ENCODE measurements at places on chromosomes 2 and 18.
A peak's percentile ranks its signal among the peaks of the same experiment; 100 is the strongest.

- DNase-seq: no peak
Observed at GRCh38 chr2:54671875-54672589, 51.4 kb upstream of the EML6 start.

- DNase-seq: no peak
Observed at GRCh38 chr18:61350578-61350977, 17.3 kb downstream of the CDH20 start.

GRCh38 chr2:157903151-157903550, 27.0 kb upstream of the ACVR1 start:
- no peak for DNase-seq

DNA sequence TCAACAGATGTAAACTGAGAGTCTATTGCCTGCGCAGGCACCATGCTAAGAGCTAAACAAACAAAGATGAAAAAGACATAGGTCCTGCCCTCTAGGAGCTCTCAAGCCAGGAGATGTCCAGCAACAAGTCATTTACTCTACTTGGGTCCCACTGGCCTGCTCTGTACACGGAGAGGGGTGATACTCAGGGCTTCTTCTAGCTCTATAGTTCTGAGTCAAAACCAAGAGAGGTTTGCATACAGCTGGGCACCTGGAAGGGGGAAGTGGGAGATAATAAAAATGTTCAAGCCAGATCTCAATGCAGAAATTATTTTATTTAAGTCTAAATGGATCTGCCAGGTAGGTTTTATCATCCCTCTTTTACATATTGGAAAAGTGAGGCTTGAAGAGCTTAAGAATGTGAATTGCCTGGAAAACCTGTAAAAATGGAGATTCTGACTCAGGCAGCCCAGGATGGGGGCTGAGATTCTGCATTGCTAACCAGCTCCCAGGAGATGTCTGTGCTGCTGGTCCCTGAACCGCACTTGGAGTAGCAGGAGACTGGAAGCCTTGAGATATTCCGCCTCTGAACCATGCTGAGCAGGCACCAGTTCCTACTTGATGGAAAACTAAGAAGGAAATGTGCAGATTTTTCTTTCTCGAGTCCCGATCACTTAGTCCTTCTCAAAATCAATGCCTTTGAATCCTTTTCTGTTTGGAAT, 201.1 kb downstream of the PRKCE start:
- DNase-seq: no peak

DNA sequence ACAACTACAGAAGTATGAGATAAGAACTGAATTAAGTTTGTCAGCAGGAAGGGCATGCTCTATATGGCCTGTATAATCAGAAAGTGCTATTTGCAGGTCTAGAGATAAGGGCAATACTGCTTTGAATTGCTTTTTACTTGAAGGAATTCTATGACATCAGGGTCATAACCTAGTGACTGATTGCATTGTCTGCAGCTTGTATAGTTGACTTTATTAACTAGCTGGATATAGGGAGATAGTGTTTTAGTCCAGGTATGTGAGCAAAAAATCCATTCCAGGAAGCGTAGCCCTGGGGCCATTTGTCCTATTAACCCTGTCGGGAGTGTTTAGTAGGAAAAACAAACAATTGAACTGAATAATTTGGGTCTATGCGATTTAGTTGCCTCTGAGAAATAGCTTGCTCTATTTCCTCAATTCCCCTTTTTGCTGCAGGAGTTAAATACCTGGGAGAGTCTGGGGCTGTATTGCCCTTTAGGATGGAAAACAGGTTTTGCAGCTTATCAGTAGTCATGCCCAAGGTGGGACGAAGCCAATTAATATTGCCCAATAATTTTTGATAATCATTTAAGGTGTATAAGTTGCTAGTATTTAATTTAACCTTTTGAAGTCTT, 30.0 kb downstream of the HTR2B start:
- DNase-seq: no peak

GRCh38 chr2:8511868-8512612, 169.8 kb upstream of the ID2 start:
- DNase-seq: no peak

GRCh38 chr2:222242532-222242931, 56.3 kb downstream of the PAX3 start:
- DNase-seq: no peak

GRCh38 chr2:38932586-38932985, 42.9 kb downstream of the ARHGEF33 start:
- DNase-seq: no peak

DNA sequence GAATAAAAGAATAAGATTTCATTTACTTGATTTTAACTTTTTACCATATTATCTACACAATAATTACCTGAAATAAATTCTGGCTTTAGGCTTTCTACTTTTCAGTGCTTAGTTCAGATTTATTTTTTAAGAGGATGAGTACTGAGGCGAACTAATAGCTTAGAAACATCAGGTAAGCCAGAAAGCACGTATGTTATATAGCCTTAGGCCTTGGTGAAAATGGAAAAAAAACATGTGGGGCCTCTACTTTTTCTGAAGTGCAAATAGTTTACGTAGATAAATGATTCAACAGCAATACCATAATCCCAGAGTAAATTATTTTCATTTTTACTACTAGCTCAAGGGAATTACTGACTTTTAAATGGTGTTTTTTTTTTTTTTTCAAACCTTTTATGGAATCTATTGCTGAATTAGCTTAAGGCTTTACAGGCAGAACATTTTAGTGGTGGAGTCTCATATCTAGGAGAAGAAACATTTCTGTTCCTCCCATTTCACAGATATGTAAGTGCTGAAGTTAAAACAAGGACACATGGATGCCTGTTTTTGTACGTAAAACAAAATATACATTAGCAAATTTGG, 6.2 kb downstream of the CPS1 start:
- DNase-seq: no peak

GRCh38 chr2:138626148-138626547, 124.6 kb downstream of the SPOPL start:
- DNase-seq: no peak

DNA sequence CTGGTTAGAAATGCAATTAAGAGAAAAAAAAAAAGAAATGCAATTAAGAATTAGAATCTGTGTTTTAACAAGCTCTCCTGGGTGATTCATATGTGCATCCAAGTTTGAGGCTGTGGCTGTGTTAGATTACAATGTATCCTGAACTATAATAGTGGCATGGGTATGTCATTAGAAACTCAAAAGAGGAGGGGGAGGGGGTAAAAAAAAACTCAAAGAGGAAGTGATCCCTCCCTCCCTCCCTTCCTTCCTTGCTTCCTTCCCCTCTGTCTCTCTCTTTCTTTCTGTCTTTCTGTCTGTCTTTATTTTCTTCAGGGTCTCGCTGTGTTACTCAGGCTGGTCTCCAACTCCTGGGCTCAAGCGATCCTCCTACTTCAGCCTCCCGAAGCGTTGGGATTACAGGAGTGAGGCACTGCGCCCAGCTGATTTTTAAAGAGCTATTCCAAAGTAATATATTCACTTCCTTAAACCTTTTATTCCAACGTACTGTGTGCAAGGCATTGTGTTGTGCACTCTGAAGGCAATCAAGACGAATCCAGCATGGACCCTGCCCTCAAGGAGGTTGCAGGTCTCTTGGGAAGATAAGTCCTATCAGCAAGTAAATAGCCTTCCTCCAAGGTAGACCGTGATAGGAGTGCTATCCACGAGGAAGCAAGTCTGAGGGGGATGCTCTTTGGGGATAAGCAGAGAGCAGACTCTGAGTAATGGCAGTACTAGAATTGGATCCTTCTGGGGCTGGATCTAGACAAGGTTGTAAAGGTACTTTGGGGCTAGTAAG, 35.9 kb upstream of the MCFD2 start:
- no peak for DNase-seq

- DNase-seq: no peak
Observed at GRCh38 chr2:166762746-166763145, 125.5 kb upstream of the XIRP2 start.

- DNase-seq: no peak
Observed at GRCh38 chr2:137206069-137206468, 440.7 kb downstream of the THSD7B start.

DNA sequence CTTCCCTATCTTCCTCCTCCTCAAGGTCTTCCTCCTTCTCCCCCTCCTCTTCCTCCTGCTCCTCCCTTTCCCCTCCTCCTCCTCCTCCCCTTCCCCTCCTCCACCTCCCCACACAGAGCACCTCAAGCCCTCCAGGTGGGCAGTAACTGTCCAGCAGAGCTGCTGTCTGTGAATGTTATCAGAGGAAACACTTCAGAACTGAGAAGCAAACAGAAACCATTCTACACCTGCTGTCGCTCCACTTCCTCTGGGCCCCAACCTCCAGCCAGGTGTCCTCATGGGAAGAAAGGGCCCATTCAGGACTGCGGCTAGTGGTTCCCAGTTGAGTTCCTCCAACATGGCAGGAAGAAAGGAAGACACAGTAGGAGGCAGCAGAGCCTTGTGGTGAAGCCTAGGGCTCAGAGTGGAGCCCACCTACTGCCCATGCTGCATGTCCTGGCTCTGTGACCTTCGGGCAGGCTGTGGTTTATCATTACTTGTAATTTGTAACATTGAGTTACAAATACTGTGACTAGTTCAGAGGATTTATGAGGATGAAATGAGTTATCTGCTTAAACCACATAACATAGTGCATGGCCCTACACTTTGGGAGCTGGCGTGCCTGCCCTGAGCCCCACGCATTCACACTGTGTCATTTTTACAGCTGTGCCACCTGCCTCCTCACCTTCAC, 165.9 kb upstream of the ID2 start:
- peak; percentile 69 for DNase-seq

DNA sequence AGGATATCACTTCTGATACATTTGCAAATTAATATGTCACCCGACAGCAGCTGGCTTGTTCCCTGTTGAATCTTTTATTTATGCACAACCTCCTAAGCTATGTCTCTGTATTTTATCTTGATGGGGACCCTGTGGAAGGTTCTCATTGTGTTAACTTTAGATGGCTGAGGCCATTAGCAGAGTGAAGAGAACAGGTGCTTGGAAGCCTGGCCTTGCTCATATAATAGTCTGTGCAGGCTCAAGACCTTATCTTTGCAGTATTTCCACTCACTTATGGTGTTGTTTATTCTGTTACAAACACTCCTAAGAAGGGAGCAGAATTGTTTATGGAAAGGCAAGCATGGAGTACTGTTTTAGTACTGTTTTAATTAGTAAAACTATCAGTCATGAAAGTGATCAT, 107.6 kb downstream of the SETBP1 start:
- DNase-seq: no peak

- DNase-seq: peak; percentile 38
Observed at GRCh38 chr2:71505086-71505769, 51.9 kb downstream of the DYSF start.

- DNase-seq: no peak
Observed at GRCh38 chr18:446941-447560, 53.5 kb downstream of the COLEC12 start.

- DNase-seq: no peak
Observed at GRCh38 chr2:54609647-54610046, 113.8 kb upstream of the EML6 start.

DNA sequence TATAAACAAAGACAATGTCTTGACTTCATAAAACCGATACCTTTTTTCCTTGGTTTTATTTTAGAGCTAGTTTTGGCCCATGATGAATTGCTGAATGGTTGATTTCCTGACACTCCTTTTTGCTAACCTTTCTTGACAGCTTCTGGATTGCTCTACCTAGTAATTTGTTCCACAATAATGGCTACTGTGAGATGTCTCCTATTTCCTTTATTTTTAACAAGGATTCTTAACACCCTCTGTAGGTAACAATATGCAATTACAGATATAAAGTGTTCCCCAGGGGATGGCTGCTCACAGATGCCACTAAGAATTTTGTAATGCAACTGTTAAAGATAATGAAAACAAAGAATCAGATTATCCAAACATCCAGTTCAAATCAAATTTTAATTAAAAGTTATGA, 100.8 kb upstream of the ATP5MC3 start:
- peak; percentile 42 for DNase-seq

DNA sequence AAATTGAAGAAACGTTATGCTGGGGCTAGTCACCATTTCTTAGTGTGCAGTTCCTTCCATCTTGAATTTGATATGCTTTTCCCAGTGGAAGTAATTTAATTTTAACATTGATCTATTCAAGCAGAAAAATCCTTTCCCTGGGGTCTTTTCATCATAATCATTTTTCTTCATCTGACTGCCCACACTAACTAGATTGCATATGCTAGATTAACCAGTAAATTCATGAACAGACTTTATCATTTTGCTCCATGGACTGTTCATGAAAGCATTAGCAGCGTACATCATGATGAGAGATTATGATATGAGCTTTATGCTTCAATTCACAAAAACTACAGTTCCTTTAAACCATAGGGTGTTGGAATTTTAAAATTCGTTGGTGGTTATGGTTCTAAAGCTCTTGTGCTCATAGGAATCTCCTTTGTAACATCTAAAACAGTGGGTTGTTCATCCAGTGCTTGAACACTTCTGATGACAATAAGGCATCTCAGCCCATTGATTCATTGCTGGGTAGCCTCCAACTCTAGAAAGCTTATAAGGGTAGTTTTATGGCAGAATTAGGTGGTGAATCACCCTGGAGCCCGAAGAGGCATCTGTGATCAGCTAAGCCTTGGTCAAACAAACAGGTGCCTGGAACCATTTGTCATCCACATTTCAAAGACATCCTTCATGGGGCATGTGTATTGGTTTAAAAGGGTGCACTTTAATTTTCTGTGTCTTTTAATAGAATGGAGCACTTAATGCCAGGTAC, 77.2 kb upstream of the NDUFV2 start:
- DNase-seq: no peak

- DNase-seq: no peak
Observed at GRCh38 chr2:219489315-219489714, 9.4 kb upstream of the GMPPA start.

- no peak for DNase-seq
Observed at GRCh38 chr18:36312806-36313395, 15.4 kb downstream of the FHOD3 start.

DNA sequence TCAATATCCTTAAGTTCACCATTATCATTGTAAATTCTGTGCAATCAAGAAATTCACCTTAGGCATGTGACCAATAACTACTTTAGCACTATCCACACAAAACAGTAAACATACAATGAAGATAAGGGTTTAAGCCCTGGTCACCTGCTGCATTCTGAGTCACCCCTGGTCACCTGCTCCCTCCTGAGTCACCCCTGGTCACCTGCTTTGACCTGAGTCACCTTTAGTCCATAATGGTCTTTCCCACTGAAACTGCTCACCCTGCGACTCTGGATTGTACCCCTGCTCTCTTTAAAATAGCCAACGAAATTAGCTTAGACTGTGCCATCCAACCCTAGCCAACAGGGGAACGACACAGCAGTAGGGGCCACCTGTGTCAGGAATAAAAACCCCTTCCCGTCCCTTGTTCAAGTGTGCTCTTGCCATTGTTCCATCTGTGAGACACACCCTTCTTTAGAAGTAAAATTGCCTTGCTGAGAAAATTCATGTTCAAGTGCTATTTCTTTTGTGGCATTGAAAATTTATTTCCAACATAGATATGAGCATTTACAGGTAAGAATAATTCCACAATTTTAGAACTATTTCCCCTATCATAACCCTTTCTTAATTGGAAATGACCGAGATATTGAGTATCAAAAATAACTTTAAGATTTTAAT, 902.8 kb downstream of the DSC3 start:
- no peak for DNase-seq

GRCh38 chr2:229380101-229380625, 109.1 kb upstream of the PID1 start:
- no peak for DNase-seq

GRCh38 chr2:46902465-46902864, 13.1 kb downstream of the MCFD2 start:
- no peak for DNase-seq

- peak; percentile 23 for DNase-seq
Observed at GRCh38 chr2:55923091-55923981, at the start of gene EFEMP1. TSS of gene EFEMP1 (minus strand) at chr2:55923782. CDS start at chr2:55922440, 1,342 bp downstream.

GRCh38 chr2:120265006-120265405, 12.4 kb downstream of the RALB start:
- no peak for DNase-seq

All from COR-L47 (cell line).